ENCODE measurements at places on chromosomes 2 and 18.

- no peak for DNase-seq
Measured at GRCh38 chr2:109613081-109613921, 465 bp downstream of the SEPTIN10 start.

- no peak for DNase-seq
Measured at GRCh38 chr2:109089602-109090300, 39.3 kb upstream of the SH3RF3 start.

DNA sequence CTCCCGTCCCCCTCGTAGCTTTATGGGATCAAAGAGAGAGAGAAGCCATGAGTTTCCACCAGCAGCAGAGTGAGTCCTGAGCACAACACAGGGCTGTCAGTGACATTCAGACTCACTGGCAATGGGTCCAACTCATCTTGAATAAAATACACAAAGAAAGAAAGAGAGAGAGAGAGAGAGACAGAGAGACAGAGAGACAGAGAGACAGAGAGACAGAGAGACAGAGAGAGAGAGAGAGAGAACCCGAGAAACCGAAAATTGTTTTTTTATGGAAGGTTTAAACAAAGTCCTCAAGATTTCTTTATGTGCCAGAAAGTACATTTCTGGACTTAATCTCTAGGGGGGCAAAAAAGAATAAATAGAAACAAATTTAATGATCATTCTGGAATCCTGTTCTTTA, 11.5 kb upstream of the BCL2 start:
- no peak for DNase-seq

GRCh38 chr2:196168181-196168580, 3.2 kb downstream of the STK17B start:
- DNase-seq = no peak

- no peak for DNase-seq
Measured at GRCh38 chr2:229202646-229203045, 68.4 kb downstream of the PID1 start.

DNA sequence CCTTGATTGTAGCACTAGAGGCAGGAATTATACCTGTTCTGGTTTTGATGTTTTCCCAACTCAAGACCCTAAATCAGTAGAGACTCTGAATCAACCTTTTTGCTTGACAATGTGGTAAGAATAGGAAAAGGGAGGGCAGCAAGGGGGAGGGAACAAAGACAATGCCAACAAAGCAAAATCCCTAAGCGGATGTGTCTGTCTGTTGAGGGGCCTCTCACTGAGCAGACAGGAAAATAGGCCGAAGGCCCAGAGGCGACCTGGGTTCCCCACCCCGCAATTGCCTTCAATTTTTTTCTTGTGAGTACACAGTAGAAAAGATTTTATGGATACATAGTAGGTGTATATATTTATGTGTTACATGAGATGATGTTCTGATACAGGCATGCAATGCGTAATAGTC, 75.6 kb downstream of the MAP4K4 start:
- DNase-seq = no peak

DNA sequence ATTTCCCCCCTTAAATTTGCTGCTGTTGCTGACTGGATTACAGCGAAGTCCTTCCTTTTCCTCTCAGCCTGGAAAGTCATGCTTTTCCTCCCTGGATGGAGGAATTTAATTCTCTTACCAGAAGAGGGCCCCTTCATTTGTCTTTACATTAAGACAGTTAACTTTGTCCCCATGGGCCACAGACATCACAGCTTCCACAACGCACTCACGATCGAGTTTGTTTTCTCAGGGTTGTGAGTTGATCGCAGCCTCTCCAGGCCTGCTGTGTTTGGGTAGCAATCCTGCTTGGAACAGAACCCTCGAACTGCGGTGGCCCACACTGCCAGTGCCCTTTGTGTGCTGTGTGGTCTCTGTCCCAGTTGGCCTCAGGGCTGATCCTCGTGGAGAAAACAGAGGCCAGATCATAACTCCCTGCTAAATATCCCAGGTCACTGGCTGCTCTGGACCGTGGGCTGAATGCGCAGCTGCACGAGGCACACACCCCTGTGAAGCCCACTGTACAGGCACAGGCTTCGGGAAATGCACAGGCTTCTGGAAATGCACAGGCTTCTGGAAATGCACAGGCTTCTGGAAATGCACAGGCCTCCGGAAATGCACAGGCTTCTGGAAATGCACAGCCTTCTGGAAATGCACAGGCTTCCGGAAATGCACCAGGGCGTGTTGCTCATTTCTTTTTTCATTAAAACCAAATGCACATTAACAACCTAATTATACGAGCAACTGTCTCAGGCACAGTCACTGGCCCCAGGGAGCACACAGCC, 2.2 kb upstream of the PDIA6 start:
- DNase-seq = no peak

- DNase-seq = peak; percentile 82
Measured at GRCh38 chr2:60641811-60642788, 88.6 kb upstream of the BCL11A start.

- DNase-seq = no peak
Measured at GRCh38 chr2:127381762-127382161, 6.0 kb downstream of the MAP3K2 start.

DNA sequence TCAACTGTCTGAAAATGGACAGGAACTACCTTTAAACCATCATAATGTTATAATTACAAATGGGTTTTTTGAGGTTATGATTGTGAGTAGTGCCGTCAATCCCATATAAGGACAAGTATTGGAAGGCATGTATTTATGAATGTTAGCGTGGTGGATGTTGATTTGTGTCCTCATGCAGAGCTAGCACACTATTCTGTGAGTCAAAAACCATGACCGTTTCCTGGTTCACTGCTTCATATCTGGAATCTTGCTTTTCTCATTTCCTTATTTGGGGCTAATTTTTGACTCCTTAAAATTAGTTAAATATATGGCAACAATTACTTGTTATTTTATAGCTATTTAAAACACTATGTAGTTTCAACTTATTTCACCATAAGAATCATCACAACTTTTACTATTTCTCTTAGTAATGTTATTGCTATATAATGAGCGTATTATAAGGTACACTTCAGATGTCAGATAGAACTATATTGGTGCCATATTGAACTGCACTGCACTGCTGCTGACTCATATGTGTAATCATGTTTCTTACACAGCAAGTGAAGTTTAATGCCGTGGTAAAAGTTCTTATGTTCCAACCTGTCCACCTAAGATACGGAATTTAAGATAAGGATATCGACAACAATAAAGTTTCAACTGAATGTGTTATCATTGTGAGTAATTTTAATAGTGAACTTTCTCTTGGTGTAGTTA, 192.8 kb downstream of the PTGR3 start:
- DNase-seq = no peak

- no peak for DNase-seq
Measured at GRCh38 chr2:85458601-85459563, 40.4 kb downstream of the SH2D6 start.

- DNase-seq = no peak
Measured at GRCh38 chr18:11487390-11487789, 122.0 kb upstream of the SLC35G4 start.

All from spinal cord (tissue), 10 donors.